ENCODE measurements at places on chromosomes 7 and 10. TPM values are rescaled to one million over a fixed set of nuclear protein-coding genes. Genes with fewer than 3 reads are reported as not detected.

NUPR2 gene
- total RNA-seq, result not detected

STEAP1B gene
- total RNA-seq, result 10.3 TPM

CDHR1 gene
- not detected for total RNA-seq

RSBN1L gene
- total RNA-seq, result 19.7 TPM

EEF1AKMT2 gene
- 14.4 TPM for total RNA-seq

MBL2 gene
- not detected for total RNA-seq

APBB1IP gene
- total RNA-seq, result 3.1 TPM

PITX3 gene
- not detected for total RNA-seq

SPDYE5 gene
- total RNA-seq, result not detected

SLC26A3 gene
- total RNA-seq, result not detected

GDF2 gene
- total RNA-seq, result not detected

Measured in fibroblast of lung (primary cell).